IPS DF 6.9 (cell line): ENCODE measurements at places on chromosomes 4 and X.

DNA sequence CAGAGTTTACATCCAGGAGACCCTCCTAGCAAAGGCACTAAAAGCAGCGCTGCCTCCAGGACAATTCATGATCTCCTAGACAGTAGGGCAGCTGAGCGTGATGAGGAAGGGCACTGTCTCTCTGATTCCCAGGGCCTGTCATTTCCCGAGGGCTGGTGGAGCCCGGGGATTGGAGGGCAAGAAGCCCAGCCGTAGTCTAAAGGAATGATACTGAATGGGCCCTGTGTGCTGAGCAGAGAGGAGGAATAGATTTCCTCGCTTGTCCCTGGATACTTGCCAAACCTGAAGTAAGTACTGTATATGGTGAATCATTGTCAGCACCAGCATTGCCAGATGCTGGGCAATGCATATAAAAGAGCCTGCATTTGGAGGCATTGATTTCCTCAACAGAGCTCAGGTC, 88.0 kb upstream of the SLITRK2 start:
- H3K4me3 ChIP-seq = no peak overlapping the region
- no peaks in the 10 kb centered on the region for H3K36me3 ChIP-seq
- no peak overlapping the region for H3K27ac ChIP-seq
- no peaks in the 10 kb centered on the region for H3K27me3 ChIP-seq
- no peak for DNase-seq

GRCh38 chrX:27966492-27966891, 14.8 kb downstream of the DCAF8L1 start:
- H3K36me3 ChIP-seq = no peaks in the 10 kb centered on the region
- no peaks in the 10 kb centered on the region for H3K4me1 ChIP-seq
- DNase-seq = no peak
- H3K27me3 ChIP-seq = no peaks in the 10 kb centered on the region
- no peak overlapping the region for H3K4me3 ChIP-seq

DNA sequence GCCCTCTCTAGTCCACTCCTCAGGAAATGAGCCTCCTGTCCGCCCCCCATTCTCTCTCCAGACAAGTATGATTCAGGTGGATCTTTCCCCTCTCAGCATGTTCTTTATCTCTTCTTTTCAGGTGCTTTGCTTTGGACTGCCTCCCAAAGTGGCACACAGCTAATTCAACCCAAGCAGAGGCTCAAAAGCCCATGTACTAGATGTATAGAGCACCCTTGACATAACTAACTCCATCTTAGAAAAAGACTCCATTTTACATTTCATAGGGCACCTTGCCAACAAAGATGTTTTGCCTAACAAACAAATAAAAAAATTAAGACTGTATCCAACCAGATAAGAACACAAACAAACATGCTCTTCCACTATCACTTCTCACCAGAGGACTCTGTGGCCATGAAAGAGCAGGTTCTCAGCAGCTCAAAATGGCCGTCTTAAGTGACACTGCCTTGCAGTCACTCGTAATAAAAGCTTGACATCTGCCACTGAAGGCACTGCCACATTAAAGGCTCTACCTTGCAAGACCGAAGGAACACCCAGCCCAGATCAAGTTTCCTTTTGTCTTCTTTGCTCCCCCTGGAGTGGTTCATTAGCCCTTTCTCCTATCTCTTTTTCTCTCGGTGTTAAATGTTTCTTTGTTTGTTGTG, 84.9 kb upstream of the TAB3 start:
- no peaks in the 10 kb centered on the region; the same call in 1 of the 2 replicates for H3K27me3 ChIP-seq
- H3K4me1 ChIP-seq = peaks cover 2% of the 10 kb centered on the region; the same call in 1 of the 2 replicates
- H3K27ac ChIP-seq = no peak overlapping the region
- DNase-seq = peak; percentile 2

GRCh38 chr4:173522160-173522950, 7.7 kb downstream of the HAND2 start:
- peaks cover 7% of the 10 kb centered on the region; the same call in 1 of the 2 replicates for H3K4me1 ChIP-seq
- no peak for DNase-seq

DNA sequence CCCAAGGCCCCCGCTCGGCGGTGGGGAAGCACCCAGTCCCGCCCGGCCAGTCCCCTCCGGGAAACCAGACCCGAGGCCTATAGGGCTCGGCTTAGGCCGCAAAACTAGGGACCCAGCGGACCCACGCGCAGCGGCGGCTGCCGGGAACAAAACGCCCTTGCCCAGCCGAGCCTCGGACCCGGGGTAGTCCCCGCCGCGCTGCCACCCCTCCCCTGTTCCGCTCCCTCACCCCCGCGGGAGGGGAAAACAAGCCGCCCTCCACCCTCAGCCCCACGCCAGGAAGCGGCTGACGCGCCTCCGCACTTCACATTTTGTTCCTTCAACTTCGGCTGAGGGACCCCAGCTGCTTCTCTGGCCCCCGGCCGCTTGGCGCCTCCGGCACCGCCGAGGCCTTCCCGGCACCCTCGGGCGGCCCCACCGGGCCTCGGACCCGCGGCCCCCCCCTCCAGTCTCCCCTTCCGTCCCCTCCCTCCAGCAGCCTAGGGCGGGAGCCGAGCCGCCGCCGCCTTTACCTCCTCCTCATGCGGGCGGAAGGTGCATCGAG, 694 bp downstream of the PDS5A start:
- H3K4me1 ChIP-seq = no peaks in the 10 kb centered on the region
- peak overlapping the region; percentile 89 for H3K4me3 ChIP-seq

GRCh38 chr4:53490965-53491622, 100.2 kb downstream of the LNX1 start:
- DNase-seq = no peak

DNA sequence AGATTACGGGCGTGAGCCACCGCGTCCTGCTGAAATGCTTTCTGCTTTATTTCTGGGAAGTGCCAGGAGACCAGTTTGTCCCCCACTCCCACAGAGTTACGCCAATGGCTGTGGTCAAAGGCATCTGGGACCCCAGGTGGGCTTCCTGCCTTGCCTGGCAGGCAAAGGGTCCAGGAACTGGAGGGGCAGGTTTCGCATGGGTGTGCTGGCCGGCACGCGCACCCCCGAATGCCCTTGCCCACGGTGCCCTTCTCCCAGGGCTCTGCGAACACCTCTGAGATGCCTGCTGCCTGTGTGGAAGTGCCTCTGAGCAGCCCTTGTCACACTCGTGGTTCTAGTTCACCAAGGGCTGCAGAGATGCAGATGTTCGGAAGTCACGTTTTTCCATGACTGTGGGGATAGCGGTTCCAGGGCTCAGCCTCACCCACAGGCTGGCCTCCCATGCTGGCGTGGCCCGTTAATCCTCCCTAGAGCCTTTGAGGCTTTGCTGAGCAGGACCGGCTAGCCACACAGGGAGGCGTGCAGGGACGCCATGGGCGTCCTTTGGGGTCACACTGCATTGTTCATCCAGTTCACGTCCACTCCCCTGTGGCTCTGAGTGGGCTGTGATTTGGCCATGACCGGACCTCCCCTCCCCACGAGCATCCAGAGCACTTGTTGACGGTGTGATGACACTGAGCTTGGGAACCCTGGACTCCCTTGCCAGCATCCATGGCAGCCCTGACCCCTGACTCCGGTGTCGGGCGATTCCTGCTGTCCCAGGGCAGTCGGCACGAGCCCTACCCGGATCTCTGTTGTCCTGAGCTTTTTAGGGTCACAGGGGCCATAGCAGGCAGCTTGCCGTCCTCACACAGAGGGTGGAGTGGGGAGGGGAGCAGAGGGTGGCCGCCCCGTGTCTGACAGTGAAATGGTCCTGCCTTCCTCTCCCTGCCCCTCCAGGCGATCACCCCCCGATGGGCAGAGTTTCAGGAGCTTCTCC, 12.7 kb upstream of the ADD1 start:
- H3K4me3 ChIP-seq = no peak overlapping the region
- no peak overlapping the region for H3K27ac ChIP-seq
- peaks cover 65% of the 10 kb centered on the region for H3K36me3 ChIP-seq
- no peak for DNase-seq
- peaks cover 2% of the 10 kb centered on the region; the same call in 1 of the 2 replicates for H3K4me1 ChIP-seq

GRCh38 chr4:174763454-174764104, 65.5 kb downstream of the GLRA3 start:
- H3K27me3 ChIP-seq = no peaks in the 10 kb centered on the region
- no peak overlapping the region for H3K27ac ChIP-seq
- no peak overlapping the region for H3K4me3 ChIP-seq
- DNase-seq = no peak

- no peak overlapping the region for H3K4me3 ChIP-seq
- DNase-seq = no peak
- H3K4me1 ChIP-seq = no peaks in the 10 kb centered on the region
- no peaks in the 10 kb centered on the region for H3K36me3 ChIP-seq
- H3K27me3 ChIP-seq = no peaks in the 10 kb centered on the region
- H3K27ac ChIP-seq = no peak overlapping the region
Observed at GRCh38 chr4:5120468-5120867, 69.2 kb downstream of the STK32B start.

- H3K4me1 ChIP-seq = no peaks in the 10 kb centered on the region
- DNase-seq = peak; percentile 52
- H3K4me3 ChIP-seq = no peak overlapping the region
Observed at GRCh38 chr4:9762823-9763475, 18.5 kb upstream of the DRD5 start.

DNA sequence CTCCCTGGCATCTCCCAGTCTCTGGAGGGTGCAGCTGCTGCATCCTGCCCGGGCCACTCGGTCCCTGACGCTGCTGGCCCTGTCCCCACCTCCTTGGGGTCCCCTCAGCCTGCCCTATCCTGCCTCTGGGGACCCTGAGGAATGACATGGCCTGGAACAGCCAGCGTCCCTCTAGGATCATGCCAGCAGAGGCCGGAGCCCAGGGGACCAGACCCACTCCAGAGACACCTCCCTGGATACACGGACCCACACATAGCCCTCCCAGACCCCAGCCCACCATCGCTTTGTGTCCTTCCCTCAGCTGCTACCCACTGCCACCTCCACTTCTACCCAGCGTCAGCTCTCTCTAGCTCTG, 35.5 kb downstream of the CPLX1 start:
- DNase-seq = no peak
- H3K27me3 ChIP-seq = peaks cover 14% of the 10 kb centered on the region; the same call in 1 of the 2 replicates
- H3K4me3 ChIP-seq = no peak overlapping the region
- peaks cover 14% of the 10 kb centered on the region for H3K4me1 ChIP-seq

- no peak overlapping the region for H3K4me3 ChIP-seq
- H3K27ac ChIP-seq = no peak overlapping the region
- H3K27me3 ChIP-seq = no peaks in the 10 kb centered on the region
- DNase-seq = no peak
- no peaks in the 10 kb centered on the region; the same call in 1 of the 2 replicates for H3K36me3 ChIP-seq
- H3K4me1 ChIP-seq = no peaks in the 10 kb centered on the region
Observed at GRCh38 chr4:46781434-46782092, 127.5 kb downstream of the COX7B2 start.

DNA sequence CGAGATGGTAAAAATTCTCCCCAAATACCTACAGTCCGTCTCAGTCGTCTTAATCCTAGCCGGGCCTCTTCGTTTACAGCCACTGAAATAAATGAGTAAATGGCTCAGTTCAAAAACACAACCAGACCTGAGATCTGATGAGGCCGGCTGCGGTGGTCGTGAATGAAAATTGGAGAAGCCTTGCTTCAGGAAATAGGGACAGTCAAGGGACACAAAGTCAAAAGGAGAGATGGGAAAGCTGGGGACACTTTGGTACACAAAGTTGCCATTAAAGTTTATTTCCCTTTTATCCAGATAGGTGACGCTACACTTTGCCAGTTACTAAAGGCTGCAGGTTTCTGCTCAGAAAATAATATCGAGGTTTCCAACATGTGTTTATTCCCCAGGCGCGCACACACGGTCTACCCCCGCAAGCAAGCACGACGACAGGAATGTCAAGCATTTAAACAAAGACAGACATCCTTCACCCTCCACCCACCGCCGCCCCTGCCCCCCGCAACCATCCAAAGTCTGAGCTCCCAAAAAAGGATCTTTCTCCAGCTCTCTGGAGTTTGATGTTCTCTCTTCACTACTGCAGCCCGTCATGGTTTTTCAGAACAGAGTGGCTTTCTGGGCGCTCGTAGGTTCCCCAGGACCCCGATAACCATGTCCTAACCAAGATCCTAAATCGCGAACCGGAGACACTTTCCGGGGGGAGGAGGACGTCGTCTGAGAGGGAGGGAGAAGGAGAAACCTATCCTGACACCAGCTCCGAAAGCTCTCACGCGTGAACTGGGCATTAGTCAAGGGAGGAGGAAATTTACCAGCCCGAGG, 1.3 kb upstream of the PCDH7 start:
- no peak for DNase-seq
- H3K4me1 ChIP-seq = 0 out of 2 replicates have a peak, but pooled peaks cover 3% of the 10 kb centered on the region
- H3K4me3 ChIP-seq = peak overlapping the region; percentile 55; the same call in 1 of the 2 replicates
- peaks cover 21% of the 10 kb centered on the region for H3K27me3 ChIP-seq

DNA sequence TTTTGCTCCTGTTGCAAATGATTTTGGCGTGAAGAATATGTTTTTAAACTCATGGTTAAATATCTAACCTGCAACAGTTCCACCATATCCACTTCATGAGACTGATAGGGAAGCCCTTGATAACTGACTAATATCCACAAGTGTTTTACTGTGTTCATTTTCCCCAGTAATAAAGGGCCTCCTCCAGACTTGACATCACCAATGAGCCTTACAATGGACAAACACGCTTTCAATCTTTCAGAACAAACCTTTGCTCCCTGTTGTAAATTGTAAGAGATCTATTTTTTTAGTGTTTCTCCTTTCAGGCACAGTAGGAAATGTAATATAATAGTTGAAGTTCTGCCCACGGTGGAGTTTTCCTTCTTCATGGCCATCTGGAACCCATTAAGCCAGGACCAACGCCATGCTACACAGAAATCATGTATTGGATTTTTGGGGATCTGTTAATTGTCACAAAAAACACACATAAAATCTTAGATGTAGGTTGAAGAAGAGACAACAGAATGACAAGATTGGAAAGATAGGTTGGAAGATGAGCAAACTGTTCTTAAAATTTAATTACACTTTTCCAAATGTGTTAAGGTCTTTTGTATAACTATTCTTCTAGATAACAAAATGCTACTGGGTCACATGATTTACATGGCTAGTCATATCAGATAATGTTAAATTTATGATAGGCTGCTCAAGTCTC, 1030.1 kb downstream of the FSTL5 start:
- no peak for DNase-seq
- H3K4me3 ChIP-seq = no peak overlapping the region
- H3K36me3 ChIP-seq = no peaks in the 10 kb centered on the region
- H3K4me1 ChIP-seq = no peaks in the 10 kb centered on the region
- no peak overlapping the region for H3K27ac ChIP-seq

- no peak for DNase-seq
- H3K4me3 ChIP-seq = no peak overlapping the region
- H3K4me1 ChIP-seq = no peaks in the 10 kb centered on the region
- H3K27ac ChIP-seq = no peak overlapping the region
Observed at GRCh38 chr4:43089730-43090129, 197.2 kb downstream of the GRXCR1 start.

DNA sequence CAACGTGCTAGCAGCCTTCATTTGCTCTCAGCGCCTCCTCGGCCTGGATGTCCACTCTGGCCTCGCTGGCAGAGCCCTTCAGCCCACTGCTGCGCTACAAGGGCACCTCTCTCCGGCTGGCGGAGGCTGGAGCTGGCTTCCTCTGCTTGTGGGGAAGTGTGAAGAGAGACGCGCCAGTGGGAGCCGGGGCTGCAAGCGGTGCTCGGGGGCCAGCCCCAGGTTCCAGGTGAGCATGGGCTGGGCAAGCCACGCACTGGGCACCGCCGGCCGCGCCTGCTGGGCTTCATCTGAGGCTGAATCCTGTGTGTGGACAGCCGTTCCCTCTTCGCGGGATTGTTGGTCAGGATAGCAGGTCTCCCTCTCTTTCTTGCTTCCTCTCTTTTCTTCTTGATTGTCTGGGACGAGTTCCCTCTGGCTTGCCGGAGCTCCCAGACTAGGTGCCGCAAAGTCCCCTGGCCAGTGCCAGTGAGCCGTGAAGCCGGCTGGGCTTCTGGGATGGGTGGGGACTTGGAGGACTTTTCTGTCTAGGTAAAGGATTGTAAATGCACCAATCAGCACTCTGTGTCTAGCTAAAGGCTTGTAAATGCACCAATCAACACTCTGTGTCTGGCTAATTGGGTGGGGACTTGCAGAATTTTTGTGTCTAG, 165.0 kb downstream of the HEPH start:
- no peak overlapping the region for H3K27ac ChIP-seq
- DNase-seq = no peak
- no peaks in the 10 kb centered on the region for H3K27me3 ChIP-seq
- H3K36me3 ChIP-seq = no peaks in the 10 kb centered on the region
